ENCODE measurements at places on chromosomes 3 and 15.

DNA sequence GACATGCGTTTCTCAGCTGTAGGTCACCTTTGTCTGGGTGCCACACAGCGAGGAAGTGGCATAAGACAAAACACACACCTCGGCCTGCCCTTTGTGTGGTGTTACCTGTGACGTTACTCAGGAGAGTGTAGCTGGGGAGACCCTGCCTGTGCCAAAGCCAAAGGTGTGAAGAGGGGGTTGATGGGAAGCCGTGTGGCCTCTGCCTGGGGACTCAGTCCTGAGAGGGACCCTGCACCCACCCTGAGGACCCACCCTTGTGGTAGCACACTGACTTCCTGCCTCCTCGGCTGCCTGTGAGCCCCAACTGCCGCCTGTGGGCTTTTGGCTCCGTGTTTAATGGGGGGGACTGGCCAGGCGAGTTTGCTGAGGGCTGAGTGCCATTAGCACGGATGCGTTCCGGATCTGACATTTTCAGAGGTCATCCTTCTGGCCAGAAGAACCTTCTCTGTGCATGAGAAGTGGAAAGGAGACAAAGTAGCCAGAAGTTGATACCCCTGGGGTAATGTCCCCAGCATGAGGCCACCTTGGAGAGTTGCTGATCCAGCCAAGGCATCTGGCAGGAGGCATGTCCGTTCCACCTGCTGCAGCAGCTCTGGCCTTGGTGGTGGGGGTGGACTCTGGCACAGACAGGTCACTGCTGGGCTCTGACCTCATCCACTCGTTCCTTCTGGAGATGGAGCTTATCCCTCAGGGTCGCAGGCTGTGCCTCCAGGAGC is 51.8 kb upstream of the FURIN start:
- H3K27ac ChIP-seq, result no peak overlapping the region
- DNase-seq, result no peak
- H3K4me1 ChIP-seq, result no peaks in the 10 kb centered on the region
- H3K36me3 ChIP-seq, result no peaks in the 10 kb centered on the region

GRCh38 chr3:57796261-57796660 is 40.2 kb downstream of the SLMAP start:
- H3K36me3 ChIP-seq, result no peaks in the 10 kb centered on the region
- peaks cover 3% of the 10 kb centered on the region for H3K4me1 ChIP-seq
- DNase-seq, result no peak
- no peaks in the 10 kb centered on the region for H3K27me3 ChIP-seq

DNA sequence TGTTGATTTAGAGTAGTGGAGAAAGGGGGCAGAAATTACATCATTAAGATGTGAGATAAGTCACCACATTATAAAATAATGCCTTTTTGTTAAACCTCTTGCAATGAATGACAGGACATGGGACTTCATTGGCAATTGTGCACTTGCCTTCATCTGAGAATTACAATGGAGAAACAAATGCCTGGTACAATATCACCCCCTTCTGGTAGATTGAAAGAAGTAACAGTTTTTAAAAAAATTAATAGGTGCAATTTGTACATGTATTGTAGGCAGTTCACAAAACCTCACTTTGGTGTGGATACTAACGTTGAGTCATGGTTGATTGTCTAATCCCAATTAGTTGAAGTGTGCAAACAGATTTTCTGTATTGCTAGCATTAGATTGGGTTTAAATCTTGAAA is 4.6 kb upstream of the P2RY14 start:
- no peak for DNase-seq
- H3K27me3 ChIP-seq, result no peaks in the 10 kb centered on the region
- H3K36me3 ChIP-seq, result no peaks in the 10 kb centered on the region
- no peaks in the 10 kb centered on the region for H3K4me1 ChIP-seq

DNA sequence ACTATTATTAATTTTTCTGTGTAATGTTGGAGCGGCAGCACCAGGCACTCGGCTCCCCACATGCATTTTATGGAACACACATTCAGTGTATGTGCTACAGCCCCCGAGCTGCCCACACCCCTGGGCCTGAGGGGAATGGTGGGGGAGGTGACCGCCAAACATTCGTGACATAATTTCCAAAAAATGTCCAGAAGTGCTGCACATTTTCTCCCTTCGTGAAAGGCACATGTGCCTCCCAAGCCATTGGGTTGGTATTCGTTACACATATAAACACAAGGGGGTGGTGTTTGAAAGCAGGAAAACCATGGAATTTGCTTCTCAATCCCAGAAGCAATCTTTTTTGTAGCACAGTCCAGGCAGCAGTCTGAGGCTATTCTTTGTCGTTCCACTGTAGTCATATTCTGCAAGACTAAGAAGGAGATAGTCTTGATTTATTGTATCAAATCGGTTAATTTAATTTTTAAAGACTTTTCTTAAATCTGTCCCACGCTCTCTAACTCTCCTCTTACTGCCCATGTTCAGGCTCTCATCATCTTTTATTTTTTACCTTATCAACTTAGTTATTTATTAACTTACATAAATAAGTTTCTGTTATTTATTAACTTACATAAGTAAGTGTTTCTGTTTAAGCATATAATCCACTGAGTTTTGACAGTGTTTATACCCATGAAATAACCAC is 39.2 kb upstream of the POLR2M start:
- no peaks in the 10 kb centered on the region for H3K36me3 ChIP-seq
- DNase-seq, result peak; percentile 73
- no peaks in the 10 kb centered on the region for H3K27me3 ChIP-seq

GRCh38 chr3:160953686-160954085 is 151.5 kb downstream of the B3GALNT1 start:
- no peaks in the 10 kb centered on the region for H3K4me1 ChIP-seq
- no peaks in the 10 kb centered on the region for H3K27me3 ChIP-seq
- no peak overlapping the region for H3K4me3 ChIP-seq
- no peak overlapping the region for H3K27ac ChIP-seq
- DNase-seq, result no peak

DNA sequence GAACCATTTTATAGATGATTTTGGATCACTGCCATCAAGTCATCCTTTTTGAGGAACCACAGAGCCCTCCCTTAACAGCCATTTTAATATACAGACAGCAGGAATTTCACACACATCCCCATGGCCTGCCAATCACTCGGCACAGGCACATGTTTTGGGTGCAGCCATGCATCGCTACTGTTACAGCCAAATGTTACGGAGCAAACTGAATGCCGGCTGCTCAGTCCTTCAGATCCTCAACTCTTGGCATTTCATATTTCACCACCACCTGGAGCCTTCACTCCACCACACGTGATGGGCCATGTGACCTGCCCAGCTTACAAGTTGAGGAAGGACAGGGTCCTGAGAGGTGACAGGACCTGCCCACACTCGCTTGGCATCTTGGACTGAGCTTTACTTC is 90.8 kb downstream of the OXNAD1 start:
- H3K36me3 ChIP-seq, result peaks cover 20% of the 10 kb centered on the region
- no peak overlapping the region for H3K27ac ChIP-seq
- DNase-seq, result no peak
- H3K27me3 ChIP-seq, result no peaks in the 10 kb centered on the region
- H3K4me3 ChIP-seq, result no peak overlapping the region
- no peaks in the 10 kb centered on the region for H3K4me1 ChIP-seq

- DNase-seq, result no peak
- H3K27ac ChIP-seq, result no peak overlapping the region
- H3K36me3 ChIP-seq, result no peaks in the 10 kb centered on the region
- no peak overlapping the region for H3K4me3 ChIP-seq
- H3K4me1 ChIP-seq, result no peaks in the 10 kb centered on the region
These were observed 149.1 kb downstream of the FNDC3B start for GRCh38 chr3:172188511-172188910.

DNA sequence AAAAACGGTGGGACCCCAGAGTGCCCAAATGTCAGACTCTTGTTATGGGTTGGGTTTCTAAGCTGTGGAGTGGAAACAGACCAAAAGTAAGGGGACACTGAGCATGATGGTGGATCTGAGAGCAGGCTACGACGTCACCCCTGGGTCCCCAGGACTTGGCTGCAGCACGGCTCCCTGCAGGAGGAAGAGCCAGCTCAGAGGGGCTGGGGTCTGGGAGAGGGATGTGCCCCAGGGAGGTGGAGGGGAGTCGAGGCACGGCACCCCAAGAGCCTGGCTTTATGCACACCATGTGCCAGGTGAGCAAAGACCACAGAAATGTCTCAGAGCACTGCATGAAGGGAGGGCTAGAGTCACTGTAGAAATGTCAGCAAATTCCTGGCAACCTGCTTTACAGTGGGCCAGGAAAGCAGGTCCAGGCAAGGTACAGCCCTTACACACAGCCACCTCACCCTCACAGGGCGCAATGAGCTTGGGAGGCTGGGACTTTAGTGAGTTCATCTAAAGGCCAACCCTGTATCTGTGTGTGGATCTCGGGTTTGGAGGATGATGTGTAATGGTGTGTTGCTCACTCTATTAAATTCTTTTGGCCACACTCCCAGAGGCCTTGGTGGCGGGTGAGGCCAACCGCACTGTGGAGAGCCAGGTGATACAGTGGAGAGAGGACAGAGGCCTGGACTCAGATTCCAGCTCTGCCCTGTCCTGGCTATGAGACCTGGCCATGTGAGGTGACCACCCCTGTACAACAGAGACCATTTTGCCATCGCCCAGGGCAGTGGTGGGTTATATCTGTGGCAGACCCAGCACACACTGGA is 14.1 kb downstream of the CTSH start:
- DNase-seq, result no peak
- H3K4me1 ChIP-seq, result peaks cover 3% of the 10 kb centered on the region
- H3K4me3 ChIP-seq, result no peak overlapping the region
- no peaks in the 10 kb centered on the region for H3K27me3 ChIP-seq
- peak overlapping the region; percentile 44 for H3K27ac ChIP-seq

- H3K27ac ChIP-seq, result peak overlapping the region; percentile 78
- peaks cover 14% of the 10 kb centered on the region for H3K4me1 ChIP-seq
- no peaks in the 10 kb centered on the region for H3K27me3 ChIP-seq
- H3K4me3 ChIP-seq, result no peak overlapping the region
- no peak for DNase-seq
These were observed 184.8 kb downstream of the MECOM start for GRCh38 chr3:169478566-169479313.

- H3K4me3 ChIP-seq, result no peak overlapping the region
- no peaks in the 10 kb centered on the region for H3K27me3 ChIP-seq
These were observed 61.0 kb upstream of the CHRM5 start for GRCh38 chr15:33907326-33907725.

GRCh38 chr3:150216866-150217600 is 191.1 kb upstream of the TSC22D2 start:
- H3K36me3 ChIP-seq, result no peaks in the 10 kb centered on the region
- no peaks in the 10 kb centered on the region for H3K27me3 ChIP-seq
- peak overlapping the region; percentile 75 for H3K27ac ChIP-seq
- H3K4me1 ChIP-seq, result peaks cover 10% of the 10 kb centered on the region
- no peak for DNase-seq
- H3K4me3 ChIP-seq, result peak overlapping the region; percentile 39

DNA sequence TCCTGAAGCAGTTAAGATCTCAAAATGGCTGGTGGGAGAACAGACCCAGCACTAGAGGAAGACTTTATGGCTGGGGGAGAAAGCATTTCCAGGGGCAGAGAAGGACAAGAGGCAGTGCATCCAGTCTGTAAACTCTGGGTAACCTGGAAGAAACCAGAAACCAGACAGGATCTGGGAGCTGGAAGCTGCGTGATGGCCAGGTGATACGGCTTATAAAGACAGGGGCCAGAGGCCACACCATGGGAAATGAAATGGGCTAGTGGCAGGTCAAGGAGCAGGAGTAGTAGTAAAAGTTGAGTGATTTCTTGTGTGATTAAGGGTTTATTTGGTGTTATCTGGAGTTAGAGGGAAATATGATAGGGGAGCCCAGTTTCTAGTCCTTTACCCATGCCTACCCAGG is 144.7 kb upstream of the ARRDC4 start:
- H3K27me3 ChIP-seq, result no peaks in the 10 kb centered on the region
- no peak overlapping the region for H3K27ac ChIP-seq
- H3K4me1 ChIP-seq, result no peaks in the 10 kb centered on the region
- H3K4me3 ChIP-seq, result no peak overlapping the region
- no peak for DNase-seq
- H3K36me3 ChIP-seq, result no peaks in the 10 kb centered on the region

DNA sequence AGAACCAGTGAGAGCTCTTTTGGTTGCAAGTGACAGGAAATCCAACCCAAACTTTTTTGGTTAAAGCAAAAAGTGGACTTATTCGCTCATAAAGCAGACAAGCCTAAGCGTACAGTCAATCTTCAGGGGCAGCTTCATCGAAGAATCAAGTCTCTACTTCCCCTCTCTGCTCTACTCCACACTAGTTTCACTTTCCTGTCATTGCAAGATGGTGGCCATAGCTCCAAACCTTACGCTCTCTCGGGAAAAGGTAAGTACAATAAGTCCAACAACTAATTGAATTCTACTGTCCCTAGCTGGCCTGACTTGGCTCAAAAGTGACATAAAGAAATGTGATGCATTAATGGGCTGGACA is 24.9 kb upstream of the ZNF710 start:
- no peaks in the 10 kb centered on the region for H3K36me3 ChIP-seq
- H3K4me1 ChIP-seq, result no peaks in the 10 kb centered on the region
- no peak for DNase-seq
- H3K4me3 ChIP-seq, result no peak overlapping the region
- no peaks in the 10 kb centered on the region for H3K27me3 ChIP-seq
- H3K27ac ChIP-seq, result no peak overlapping the region

DNA sequence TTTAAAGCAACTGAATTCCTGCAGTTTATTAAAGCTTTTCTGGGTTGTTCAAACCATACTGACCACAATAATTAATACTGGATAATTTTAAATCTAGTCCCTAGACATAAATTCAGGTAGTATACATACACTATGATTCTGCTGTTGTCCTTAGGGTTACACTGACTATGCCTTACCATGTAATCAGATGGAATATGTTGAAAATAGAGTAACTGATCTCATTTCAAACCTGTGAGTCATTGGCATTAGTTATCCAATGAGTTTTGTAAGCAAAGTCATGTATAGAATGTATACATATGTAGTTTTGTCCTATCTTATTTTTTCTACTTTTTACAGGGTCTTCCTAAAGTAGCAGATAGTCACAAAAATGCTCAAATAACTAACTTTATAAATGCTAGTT is 517.1 kb upstream of the CCDC54 start:
- H3K27ac ChIP-seq, result no peak overlapping the region
- no peaks in the 10 kb centered on the region for H3K4me1 ChIP-seq
- no peaks in the 10 kb centered on the region for H3K36me3 ChIP-seq
- H3K4me3 ChIP-seq, result no peak overlapping the region
- no peak for DNase-seq
- H3K27me3 ChIP-seq, result no peaks in the 10 kb centered on the region

- H3K4me1 ChIP-seq, result peaks cover 3% of the 10 kb centered on the region
- H3K4me3 ChIP-seq, result peak overlapping the region; percentile 53
- H3K36me3 ChIP-seq, result no peaks in the 10 kb centered on the region
- DNase-seq, result no peak
- no peaks in the 10 kb centered on the region for H3K27me3 ChIP-seq
- H3K27ac ChIP-seq, result peak overlapping the region; percentile 48
These were observed 61.8 kb downstream of the SLC9A9 start for GRCh38 chr3:143786219-143787191.

All from ascending aorta (tissue), 2 donors.